Ureter (tissue), 1 donor: ENCODE measurements at places on chromosomes 11 and 22. TPM values are rescaled to one million over a fixed set of nuclear protein-coding genes. Genes with fewer than 3 reads are reported as not detected.

OR8G5 gene
- total RNA-seq: not detected

OR52A1 gene
- total RNA-seq: not detected

GTSE1 gene
- 1.6 TPM for total RNA-seq

GRCh38 chr22:29989446-29989845 lies 90.8 kb upstream of the HORMAD2 start:
- DNase-seq: no peak

- no peak for DNase-seq
These were observed 321.1 kb upstream of the PLET1 start for GRCh38 chr11:112581747-112582146.
